ENCODE measurements at places on chromosomes 3 and 15. TPM values are rescaled to one million over a fixed set of nuclear protein-coding genes. Genes with fewer than 3 reads are reported as not detected.

GRCh38 chr15:41832875-41833274 is 5.0 kb downstream of the JMJD7 start:
- DNase-seq: peak; percentile 94
- no peaks in the 10 kb centered on the region for H3K27me3 ChIP-seq
- H3K27ac ChIP-seq: no peak overlapping the region
- no peak overlapping the region for H3K4me3 ChIP-seq

DNA sequence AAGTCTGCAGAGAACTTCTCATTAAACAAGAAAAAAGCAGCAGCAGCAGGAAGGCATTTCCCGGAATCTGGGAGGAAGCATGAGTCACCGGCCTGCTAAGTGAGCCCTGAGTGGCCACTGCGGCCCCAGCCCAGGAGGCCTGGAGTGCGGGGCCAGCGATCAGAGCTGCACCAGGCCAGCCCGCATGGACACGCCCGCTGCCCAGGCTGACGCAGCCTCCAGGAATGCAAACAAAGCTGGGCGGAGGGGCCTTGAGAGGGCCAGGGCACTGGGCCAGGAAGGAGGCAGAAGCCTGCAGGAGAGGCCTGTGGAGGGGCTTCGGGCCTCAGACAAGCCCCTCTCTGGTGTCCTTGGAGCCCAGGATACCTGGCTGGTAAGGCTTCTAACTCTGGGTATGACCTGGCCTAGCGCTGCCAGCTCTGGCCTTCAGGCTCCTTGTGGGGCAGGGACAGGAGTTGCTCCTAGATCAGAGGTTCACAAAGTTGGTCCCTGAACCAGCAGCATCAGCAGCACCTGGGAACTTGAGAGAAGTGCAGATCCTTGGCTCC is 101.2 kb downstream of the SMAD6 start:
- no peaks in the 10 kb centered on the region for H3K36me3 ChIP-seq
- no peaks in the 10 kb centered on the region for H3K27me3 ChIP-seq
- H3K4me3 ChIP-seq: peak overlapping the region; percentile 43
- peak; percentile 98 for DNase-seq
- H3K4me1 ChIP-seq: peaks cover 63% of the 10 kb centered on the region
- peak overlapping the region; percentile 96 for H3K27ac ChIP-seq

- DNase-seq: peak; percentile 22
- H3K27ac ChIP-seq: no peak overlapping the region
- no peaks in the 10 kb centered on the region for H3K4me1 ChIP-seq
- H3K27me3 ChIP-seq: peaks cover 8% of the 10 kb centered on the region
Measured at GRCh38 chr15:99956022-99956775, 223.0 kb upstream of the LYSMD4 start.

GRCh38 chr15:68379759-68380290 is 52.1 kb downstream of the ITGA11 start:
- no peak overlapping the region for H3K4me3 ChIP-seq
- no peaks in the 10 kb centered on the region for H3K27me3 ChIP-seq
- no peak overlapping the region for H3K27ac ChIP-seq
- DNase-seq: no peak
- peaks cover 76% of the 10 kb centered on the region for H3K36me3 ChIP-seq
- peaks cover 34% of the 10 kb centered on the region for H3K4me1 ChIP-seq

SEMA3F gene
- 16.5 TPM for total RNA-seq

PIGBOS1 gene
- 10.5 TPM for total RNA-seq

GRCh38 chr3:38115645-38116427 is 21.1 kb downstream of the ACAA1 start:
- DNase-seq: peak; percentile 72
- peaks cover 13% of the 10 kb centered on the region for H3K27me3 ChIP-seq
- H3K27ac ChIP-seq: no peak overlapping the region

GRCh38 chr15:67646847-67647246 is 104.3 kb downstream of the MAP2K5 start:
- no peaks in the 10 kb centered on the region for H3K27me3 ChIP-seq
- peaks cover 10% of the 10 kb centered on the region for H3K36me3 ChIP-seq
- DNase-seq: no peak

GNAI2 gene
- 248 TPM for total RNA-seq

- H3K36me3 ChIP-seq: no peaks in the 10 kb centered on the region
- peaks cover 3% of the 10 kb centered on the region for H3K27me3 ChIP-seq
- no peak overlapping the region for H3K27ac ChIP-seq
- H3K4me1 ChIP-seq: peaks cover 20% of the 10 kb centered on the region
- H3K4me3 ChIP-seq: no peak overlapping the region
Measured at GRCh38 chr15:58399739-58400138, 32.1 kb upstream of the LIPC start.

- H3K4me1 ChIP-seq: peaks cover 7% of the 10 kb centered on the region
- no peak overlapping the region for H3K27ac ChIP-seq
- H3K27me3 ChIP-seq: peaks cover 42% of the 10 kb centered on the region
- no peaks in the 10 kb centered on the region for H3K36me3 ChIP-seq
- DNase-seq: no peak
Measured at GRCh38 chr3:152839511-152839910, 4.6 kb downstream of the P2RY1 start.

DAZL gene
- not detected for total RNA-seq

- no peaks in the 10 kb centered on the region for H3K4me1 ChIP-seq
- no peak overlapping the region for H3K27ac ChIP-seq
- no peak overlapping the region for H3K4me3 ChIP-seq
- DNase-seq: no peak
- H3K36me3 ChIP-seq: no peaks in the 10 kb centered on the region
Measured at GRCh38 chr3:21944251-21944650, 193.2 kb upstream of the ZNF385D start.

DNA sequence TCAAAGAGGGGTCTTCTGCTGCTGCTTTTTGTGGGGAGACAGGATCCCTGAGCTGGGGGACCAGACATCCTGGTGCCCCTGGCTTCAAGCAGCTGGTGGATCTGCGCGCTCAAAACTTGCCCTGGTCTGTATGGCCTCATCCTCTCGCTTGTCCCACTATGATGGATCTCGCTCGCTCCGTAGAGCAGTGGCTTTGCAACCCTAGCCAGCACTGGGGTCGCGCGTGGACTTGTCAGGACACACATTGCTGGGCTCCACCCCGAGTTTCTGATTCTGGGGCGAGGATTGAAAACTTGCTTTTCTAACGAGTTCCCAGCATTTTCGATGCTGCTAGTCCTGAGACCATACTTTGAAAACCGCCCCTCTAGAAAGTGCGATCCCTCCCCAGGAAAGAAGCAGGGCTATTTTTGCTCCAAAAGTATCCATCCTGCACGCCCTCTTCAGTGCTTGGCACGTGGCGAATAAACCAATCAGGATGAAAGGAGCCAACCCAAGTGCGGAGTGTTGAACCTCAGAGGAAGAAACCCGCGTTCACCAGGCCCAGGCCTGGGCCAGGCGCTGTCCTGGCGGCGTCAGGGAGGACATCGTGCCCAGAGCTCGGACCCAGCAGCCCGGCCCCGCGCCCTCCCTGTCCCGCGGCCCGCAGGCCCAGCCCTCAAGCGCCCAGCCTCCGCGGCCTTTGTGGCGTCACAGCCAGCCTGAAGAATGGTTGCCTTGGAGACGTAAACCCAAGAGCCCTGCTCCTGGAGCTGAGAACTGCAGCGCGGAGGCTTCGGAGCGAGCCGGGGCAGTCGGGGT is at the start of gene CFAP100:
CFAP100 (plus strand) TSS at position 731 of the 798 bp plus-strand sequence. CDS start 1,092 bp downstream, outside the sequence.
- H3K27ac ChIP-seq: no peak within 1 kb of the TSS
- H3K4me3 ChIP-seq: peak within 1 kb of the TSS; percentile 16
- H3K4me1 ChIP-seq: peaks cover 2% of the 10 kb centered on the region

PPP1R14D gene
- total RNA-seq: not detected

- no peak within 1 kb of the TSS for H3K4me3 ChIP-seq
- H3K27ac ChIP-seq: no peak within 1 kb of the TSS
- DNase-seq: no peak
Measured at GRCh38 chr3:122183521-122183892, at the start of gene CASR. Gene CASR, plus strand, starts transcription at chr3:122183668. Its CDS starts 70,522 bp downstream, at chr3:122254190.

DNA sequence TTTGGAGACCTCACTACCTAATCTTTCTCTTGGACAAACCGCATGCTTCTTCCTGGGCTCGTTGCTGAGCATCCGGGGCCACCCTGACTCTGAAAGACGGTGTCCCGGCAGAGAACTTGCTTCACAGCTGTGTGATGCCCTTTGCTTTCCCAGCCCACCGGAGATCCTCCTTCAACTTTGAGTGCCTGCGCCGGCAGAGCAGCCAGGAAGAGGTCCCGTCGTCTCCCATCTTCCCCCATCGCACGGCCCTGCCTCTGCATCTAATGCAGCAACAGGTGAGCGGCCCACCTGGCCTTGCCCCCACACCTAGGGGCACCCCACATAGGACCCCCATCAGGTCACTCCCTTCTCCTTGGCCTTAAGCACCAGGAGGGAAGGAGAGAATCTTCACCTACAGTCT is 37.7 kb downstream of the CHDH start:
- H3K27ac ChIP-seq: no peak overlapping the region
- no peaks in the 10 kb centered on the region for H3K36me3 ChIP-seq
- no peak overlapping the region for H3K4me3 ChIP-seq

- H3K4me3 ChIP-seq: no peak overlapping the region
- no peak for DNase-seq
- H3K27me3 ChIP-seq: no peaks in the 10 kb centered on the region
- no peak overlapping the region for H3K27ac ChIP-seq
- no peaks in the 10 kb centered on the region for H3K36me3 ChIP-seq
Measured at GRCh38 chr15:48754011-48754410, 56.9 kb downstream of the CEP152 start.

STRIT1 gene
- not detected for total RNA-seq

DNA sequence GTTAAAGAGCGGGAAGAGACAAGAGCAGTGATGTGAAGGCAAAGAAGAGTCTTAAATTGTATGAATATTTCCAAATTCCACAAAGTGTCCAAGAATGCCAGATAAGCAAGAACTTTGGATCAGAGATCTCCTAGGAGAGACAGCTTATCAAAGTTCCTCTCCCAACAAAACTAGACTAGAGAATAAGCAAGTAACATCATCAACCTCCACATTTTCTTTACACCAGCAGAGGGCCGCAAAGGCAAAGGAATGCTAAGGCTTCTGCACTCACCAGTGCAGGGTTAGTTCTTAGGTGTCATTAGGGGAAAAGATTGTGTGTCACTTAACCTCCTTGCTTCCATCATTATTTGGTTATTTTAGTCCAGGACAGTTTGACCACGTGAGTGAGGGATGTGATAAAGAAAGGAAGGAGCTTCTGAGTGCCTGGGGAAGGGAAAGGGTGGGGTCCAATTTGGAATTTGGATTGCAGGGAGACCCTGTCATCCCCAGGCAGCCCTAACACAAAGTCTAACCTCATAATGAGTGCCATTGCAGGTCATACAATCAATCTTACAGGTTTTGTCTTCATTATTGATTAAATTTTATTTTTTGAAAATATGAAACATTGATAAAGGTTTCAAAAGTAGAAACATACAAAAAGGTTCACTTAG is 7.5 kb upstream of the CMTM6 start:
- H3K27me3 ChIP-seq: no peaks in the 10 kb centered on the region
- DNase-seq: no peak
- no peak overlapping the region for H3K27ac ChIP-seq
- H3K36me3 ChIP-seq: no peaks in the 10 kb centered on the region
- H3K4me1 ChIP-seq: no peaks in the 10 kb centered on the region
- H3K4me3 ChIP-seq: no peak overlapping the region

DNA sequence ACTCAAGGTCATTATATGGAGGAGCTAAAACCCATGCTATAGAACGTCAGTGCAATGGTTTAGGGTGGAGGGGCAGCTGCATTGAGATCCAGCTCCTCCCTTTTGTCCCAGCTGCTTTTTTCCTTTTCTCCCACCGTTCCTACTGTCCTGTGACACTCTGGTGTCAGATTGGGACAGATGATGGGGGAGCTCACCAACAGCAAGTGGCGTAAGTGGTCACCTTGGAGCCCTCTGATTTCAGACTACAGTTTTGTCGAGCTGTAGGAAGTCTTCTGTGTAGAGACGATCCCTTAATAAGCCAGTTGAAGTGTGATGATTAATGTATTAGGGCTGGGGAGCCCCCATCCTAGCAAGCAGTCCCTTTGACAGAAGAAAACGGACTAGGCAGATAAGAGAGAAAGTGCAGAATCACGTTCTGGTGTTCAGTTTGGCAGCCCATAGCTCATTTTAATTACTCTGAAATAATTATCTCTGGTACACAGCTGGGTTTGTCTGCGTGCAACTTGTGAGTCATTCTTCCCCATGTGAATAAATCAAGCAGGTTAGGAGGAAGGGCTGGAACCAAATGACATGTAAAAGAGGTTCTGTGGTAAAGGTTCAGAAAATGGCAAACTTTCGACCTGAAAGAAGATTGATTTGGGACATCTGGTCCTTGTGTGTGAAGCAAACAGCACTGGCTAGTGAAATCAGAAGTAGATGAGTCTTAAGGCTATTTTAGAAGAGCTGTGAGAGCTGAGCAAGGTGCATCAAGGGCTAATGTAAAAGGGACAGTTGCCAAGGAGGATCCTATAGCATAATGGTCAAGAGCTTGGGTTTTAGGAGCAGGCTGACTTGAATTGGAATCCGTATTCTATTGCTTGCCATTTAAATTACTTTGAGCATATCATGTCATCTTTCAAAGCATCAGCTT is 241.4 kb downstream of the EDEM1 start:
- H3K36me3 ChIP-seq: no peaks in the 10 kb centered on the region
- H3K27me3 ChIP-seq: no peaks in the 10 kb centered on the region
- no peaks in the 10 kb centered on the region for H3K4me1 ChIP-seq
- peak; percentile 26 for DNase-seq
- H3K4me3 ChIP-seq: no peak overlapping the region

NCEH1 gene
- total RNA-seq: 9.7 TPM

All from osteoblast (primary cell).